ENCODE measurements at places on chromosomes 6 and 20. TPM values are rescaled to one million over a fixed set of nuclear protein-coding genes. Genes with fewer than 3 reads are reported as not detected.

The KIF6 gene
- 4.1 TPM for polyA plus RNA-seq

The C6orf58 gene
- polyA plus RNA-seq, result 1.2 TPM

The KCNK5 gene
- polyA plus RNA-seq, result 10.6 TPM

DNA sequence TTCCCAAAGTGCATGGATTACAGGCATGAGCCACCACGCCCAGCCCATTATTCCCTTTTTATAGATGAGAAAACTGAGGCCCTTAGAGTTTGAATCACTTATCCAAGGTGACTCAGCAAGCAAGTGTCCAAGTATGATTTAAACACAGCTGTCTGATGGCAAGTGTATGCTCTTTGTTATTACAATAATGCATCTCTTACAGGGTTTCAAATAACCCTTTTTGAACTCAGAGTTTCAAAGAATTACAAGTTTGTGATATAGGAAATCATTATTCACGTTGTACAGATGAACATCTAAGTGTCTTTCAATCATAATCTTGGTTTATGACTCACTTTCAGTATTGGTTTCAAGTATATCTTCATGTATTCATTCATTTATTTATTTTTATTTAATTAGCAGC lies 63.0 kb downstream of the CD83 start:
- DNase-seq, result no peak

GRCh38 chr20:48002517-48002970 lies 217.3 kb upstream of the SULF2 start:
- DNase-seq, result no peak
